DMS53 (cell line): ENCODE measurements at places on chromosomes 1 and 21.

- peak; percentile 92 for DNase-seq
Observed at GRCh38 chr1:65050735-65051134, 84.4 kb upstream of the JAK1 start.

DNA sequence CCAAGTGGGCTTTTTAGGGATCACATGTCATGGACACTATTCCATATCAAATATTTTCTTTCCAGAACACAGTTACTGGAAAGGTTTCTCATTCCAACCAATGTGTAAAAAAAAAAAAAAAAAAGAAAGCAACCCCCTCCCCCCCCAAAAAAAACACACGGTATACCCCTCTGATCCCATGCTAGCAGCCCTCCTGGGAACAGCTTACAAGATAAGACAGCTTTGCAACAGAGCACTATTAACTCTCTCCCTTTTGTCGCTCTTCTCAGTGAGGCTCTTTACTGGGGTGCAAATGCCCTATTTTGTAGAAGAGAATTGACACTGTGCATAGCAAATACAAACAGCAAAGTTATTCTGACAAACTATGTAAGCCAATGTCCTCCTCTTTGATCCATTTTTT is 161.2 kb downstream of the NTMT2 start:
- DNase-seq: no peak

DNA sequence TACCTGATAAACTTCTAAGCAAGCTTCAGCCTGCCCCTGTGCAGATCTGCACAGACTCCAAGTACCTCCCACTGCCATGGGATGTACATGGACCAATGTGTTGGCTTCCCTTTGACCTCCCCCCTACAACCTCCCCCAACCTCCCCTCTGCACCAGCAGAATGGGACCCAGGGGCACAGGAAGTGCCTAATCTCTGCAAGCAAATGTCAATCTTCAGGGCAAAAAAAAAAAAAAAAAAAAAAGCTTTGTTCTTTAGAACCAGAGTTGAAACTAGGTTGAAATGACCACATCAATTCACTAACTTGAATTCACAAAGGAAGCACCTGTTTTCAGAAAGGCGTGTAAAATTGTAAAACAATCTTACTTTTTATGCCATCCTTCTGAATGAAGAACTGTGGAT is 53.9 kb upstream of the TIAM1 start:
- DNase-seq: no peak

DNA sequence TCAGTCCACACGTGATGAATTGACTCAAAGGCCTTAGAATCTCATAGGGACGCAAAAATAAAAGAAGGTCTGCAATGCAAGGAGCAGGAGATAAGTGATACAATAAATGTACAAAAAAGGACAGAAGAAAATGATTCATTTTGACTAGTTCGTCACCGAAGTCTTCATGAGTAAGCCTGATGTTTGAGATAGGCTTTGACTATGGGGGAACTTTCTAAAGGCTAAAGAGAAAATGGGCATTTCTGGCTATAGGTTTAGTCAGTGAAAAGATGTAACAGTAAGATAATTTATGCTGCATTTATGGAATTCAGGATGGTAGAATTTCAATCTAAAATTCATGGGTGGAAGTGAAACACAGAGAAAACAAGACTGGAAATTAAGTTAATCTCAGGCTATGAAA is 163.0 kb downstream of the ADGRL4 start:
- no peak for DNase-seq

DNA sequence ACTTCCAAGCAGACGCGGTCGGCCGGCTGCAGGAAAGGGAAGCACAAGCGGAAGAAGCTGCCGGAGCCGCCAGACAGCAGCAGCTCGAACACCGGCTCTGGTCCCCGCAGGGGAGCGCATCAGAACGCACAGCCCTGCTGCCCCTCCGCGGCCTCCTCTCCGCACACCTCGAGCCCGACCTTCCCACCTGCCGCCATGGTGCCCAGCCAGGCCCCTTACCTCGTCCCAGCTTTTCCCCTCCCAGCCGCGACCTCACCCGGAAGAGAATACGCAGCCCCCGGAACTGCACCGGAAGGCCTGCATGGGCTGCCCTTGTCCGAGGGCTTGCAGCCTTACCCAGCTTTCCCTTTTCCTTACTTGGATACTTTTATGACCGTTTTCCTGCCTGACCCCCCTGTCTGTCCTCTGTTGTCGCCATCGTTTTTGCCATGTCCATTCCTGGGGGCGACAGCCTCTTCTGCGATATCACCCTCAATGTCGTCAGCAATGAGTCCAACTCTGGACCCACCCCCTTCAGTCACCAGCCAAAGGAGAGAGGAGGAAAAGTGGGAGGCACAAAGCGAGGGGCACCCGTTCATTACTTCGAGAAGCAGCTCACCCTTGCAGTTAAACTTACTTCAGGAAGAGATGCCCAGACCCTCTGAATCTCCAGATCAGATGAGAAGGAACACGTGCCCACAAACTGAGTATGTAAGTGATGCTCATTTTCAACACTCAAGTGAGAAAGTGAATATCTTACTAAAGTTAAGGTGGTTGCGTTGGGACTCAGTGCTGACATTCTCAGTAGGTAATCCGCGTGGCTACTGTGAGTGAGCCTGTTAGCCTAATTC is 25.5 kb downstream of the UTS2 start:
- DNase-seq: no peak

GRCh38 chr21:38646213-38646837 is 148.0 kb upstream of the ERG start:
- no peak for DNase-seq

DNA sequence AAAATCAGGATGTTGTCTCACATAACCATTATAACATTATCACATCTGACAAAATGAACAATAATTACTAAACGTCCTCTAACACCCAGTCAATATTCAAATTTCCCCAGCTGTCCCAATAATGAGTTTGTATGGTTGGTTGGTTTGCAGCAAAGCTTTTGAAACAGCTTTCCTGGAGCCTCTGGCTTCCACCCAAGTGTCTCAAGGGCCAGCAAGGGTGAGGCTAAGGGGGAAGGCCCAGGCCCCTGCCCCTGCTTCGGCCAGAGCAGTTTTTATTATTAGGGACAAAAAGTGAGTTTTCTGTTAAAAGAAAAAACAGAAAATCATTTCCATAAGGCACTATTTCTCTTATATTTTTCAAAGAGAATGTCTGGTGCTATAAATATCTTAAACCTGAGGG is 19.1 kb upstream of the AVPR1B start:
- no peak for DNase-seq
